ENCODE measurements at places on chromosomes 16 and 17.

DNA sequence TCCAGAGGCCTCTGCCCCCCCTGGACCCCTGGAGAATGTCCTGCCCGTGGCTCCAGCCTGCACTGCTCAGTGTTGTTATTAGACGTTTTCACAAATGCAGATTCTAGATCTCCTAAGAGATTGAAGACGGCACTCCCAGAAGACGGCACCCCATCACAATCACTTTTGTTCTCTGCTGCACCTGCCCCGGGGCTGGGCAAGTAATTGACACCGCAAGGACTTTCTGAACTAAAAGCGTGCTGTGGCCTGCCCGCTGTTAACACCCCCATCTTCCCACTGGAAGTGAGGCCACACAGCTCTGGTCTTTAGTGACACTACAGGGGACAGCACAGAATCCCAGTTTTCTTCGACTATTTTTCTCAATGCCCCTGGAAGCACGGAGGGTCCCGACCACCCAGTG is 256.9 kb downstream of the ENGASE start:
- DNase-seq = no peak

DNA sequence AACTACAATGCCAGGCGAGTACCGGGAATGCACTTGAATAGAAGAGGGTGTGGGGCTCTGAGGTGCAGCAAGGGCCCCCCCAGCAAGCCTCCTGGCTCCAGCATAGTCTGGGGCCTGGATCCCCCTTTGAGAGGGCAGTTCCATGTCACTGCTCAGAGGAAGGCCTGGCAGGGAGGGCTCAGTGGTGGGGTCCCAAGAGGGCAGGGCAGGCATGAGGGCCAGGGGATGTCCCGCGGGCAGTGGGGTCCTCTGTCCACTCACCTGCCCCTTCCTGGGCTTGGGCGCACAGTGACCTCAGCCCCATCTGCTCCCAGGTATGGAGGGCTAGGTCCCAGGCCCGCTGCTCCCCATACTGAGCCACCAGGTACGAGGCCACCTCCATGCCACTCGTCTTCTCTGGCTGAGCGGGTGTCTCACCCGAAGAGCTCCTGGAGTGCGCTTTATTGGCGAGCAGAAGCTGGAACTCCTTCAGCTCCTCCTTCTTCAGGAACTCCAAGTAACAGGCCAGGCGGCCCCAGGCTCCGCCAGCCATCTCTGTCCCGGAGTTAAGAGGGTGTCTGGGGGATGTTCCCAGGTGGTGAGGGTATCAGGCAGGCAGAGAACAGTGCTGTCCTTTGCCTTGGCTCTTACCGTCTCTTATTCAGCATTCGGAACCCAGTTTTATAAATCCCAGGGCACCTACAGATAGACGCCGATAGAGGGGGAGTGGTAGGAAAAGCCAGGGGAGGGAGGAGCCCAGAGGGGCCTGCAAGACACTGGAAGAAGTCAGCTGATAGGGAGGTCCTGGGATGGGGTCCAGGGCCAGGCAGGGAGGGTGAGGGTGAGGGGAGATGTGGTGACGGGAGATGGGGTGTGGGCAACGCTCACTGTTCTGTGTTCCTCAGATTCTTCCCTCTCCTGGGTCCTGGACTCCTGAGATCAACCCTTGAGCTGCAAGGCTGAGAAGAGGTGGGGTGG is 605 bp downstream of the NLRP1 start:
- DNase-seq = peak; percentile 46

- DNase-seq = no peak
Measured at GRCh38 chr17:57782647-57783337, 37.7 kb upstream of the CCDC182 start.

DNA sequence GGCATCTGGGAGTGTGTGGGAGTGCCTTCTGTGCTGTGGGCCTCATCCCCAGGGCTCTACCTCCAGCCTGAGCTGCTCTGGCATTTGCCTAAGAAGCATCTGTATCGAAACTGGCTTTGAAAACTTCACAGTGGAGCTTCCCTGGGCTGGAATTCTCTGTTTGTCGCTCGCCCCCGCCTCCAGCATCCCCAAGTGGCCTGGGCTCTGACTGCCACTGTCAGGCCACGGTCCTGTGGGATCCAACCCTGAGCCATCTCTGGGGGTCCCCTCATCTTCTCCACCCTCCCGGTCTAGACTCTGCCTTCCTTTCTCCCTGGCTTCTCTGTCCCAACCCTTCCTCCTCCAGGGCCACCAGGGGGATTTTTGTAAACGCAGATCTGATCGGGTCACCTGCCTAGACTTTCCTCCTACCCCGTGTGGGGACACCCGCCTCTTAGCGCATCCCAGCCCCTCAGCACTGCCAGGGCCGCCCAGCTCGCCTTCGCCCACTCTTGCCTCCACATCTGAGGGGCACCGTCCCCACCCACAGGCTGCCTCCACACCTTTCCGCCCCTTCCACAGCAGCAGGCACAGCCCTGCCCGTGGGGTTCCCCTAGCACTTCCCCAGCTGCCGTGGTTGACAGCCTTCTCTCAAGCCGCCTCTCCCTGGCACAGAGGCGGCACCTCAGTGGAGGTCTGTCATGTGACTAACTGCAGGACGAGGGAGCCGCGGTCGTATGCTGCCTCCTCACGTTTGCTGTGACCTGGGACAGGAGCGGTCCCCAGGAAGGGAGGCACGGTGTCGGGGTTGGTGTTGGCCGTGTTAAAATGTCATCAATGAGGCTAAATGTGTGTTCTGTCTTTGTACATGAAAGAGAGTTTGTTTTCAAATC is 12.0 kb downstream of the TBC1D24 start:
- no peak for DNase-seq

DNA sequence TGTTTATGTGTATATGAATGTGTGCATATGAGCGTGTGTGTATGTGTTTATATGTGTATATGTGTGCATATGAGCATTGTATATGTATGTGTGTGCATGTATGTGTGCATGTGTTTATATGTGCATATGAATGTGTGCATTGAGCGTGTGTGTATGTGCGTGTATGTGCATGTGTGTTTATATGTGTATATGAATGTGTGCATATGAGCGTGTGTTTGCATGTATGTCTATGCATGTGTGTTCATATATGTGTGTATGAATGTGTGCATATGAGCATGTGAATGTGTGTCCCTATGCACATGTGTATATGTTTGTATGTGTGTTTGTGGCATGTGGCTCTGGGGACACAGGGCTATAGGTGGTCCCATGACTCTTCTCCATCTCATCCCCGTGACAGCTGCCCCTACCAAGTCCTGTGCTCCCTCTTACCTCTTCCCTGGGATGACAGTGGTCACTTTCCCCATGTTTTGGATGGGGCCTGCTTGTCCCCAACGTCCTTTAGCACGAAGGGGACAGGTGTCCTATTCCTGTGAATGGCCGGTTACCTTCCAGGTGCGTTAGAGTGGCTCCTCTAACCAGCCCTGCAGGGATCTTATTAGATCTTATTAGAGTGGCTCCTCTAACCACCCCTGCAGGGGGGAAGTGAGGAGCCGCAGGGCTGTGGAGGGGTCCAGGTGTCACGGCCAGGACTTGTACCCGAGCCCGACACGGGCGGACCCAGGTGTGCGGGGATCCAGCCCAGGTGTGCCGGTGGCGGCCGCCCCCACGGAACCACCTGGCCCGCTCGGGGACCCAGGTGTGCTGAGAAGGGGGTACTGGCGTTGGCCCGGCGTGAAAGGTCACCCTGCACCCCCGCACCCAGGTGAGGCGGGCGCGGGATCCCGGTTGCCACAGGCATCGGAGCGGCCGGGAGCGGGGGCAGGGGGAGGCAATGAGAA is 105.6 kb downstream of the SEC14L1 start:
- DNase-seq = no peak

Data from AG08395 (cell line).